ENCODE measurements at places on chromosomes 4 and X.
A peak's percentile ranks its signal among the peaks of the same experiment; 100 is the strongest.

- DNase-seq = no peak
Observed at GRCh38 chrX:57674861-57675260, 5.2 kb downstream of the NLRP2B start.

DNA sequence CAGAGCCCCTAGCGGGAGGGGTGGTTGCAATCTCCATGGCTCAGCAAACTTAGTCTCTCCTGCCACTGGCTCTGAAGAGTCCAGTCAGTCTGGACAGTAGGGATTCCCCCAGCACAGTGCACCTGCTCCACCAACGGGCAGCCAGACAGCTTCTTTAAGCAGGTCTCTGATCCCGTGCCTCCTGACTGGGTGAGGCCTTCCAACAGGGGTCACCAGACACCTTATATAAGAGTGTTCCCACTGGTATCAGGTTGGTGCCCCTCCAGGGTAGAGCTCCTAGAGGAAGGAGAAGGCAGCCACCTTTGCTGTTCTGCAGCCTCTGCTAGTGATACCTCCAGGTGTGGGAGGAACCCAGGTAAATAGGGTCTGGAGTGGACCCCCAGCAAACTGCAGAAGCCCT is 1393.4 kb downstream of the STIM2 start:
- no peak for DNase-seq

DNA sequence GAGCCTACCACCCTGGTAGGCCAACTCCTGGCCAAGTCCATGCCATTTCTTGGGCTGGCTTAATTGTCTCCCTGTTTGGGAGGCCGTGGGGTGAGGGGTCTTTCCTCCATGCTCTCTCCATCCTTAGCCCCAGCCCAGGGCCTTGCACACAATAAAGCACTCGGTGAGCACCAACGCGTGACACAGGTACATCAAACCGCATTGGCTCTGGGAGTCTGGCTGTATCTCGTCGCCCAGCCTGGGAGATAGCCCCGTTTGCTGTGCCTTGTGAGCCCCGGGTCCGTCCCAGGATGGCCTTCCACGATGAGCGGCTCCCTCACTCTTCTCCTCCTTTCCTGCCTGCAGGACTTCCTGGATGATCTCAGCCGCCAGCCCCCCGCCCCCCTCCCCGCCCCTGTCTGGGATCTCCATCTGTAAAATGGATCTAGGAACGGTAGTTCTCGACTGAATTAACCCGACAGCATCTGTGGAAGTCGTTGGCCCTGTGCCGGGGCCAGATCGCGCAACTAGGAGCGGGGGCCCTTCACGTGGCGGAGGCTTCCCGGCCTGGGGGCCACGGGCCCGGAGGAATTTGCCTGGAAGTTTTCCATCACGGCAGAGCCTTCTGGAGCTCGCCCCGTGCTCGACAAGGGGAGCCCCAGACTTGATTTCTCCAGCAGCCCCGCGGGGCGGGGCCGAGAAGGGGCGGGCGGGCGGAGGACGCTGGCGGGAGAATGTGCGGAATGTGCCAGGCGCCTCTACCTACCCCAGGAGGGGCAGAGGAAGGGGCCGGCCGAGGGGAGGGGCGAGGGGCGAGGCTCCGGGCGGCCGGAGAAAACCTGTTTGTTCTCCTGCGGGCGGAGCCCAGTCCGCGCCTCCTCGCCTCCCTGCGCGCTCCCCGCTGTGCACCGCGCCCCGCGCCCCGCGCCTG is at the start of gene ZNF185:
TSS of gene ZNF185 (plus strand) at position 846 of the 910 bp plus-strand sequence. CDS start 16,423 bp downstream, outside the sequence.
- DNase-seq = no peak

DNA sequence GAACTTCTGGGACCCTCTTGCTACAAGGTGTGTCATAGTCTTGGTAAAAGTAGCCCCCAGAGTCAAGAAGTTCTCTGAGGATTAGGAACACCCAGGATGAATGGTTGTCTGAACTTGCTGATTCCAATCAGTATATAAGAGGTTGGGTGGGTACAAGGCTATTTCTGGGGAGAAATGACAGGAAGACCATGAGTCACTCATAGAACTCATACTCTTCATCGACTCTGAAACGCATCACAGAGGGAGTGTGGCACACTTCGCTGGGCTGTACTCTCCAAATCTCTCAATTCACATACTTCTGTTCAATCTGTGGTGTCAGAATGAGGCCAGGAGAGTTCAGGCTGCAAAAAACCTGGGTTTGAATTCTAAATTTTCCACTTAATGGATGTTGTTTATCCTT is 193.2 kb upstream of the LEF1 start:
- no peak for DNase-seq

- no peak for DNase-seq
Observed at GRCh38 chr4:168766604-168767316, 243.3 kb downstream of the CBR4 start.

GRCh38 chr4:23956601-23957364 is 66.9 kb upstream of the PPARGC1A start:
- no peak for DNase-seq

DNA sequence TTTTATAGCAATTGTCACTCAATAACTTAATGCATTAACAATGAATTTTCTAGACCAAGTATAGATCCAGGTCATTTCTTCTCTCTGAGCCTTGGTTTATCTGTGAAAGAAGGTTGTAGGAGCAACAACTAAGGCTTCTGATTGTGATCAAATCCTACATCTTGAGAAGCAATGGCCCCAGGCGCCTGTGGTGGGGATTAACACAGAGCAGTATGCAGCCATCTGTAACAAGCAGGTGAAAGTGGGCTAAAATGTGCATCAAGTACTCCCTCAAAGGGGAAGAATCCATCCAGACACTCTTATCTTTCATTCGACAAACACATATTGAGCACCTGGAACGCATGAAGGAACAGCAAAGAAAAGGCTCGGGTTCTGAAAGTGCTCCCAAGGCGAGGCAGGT is 19.1 kb upstream of the SETD7 start:
- no peak for DNase-seq

- DNase-seq = no peak
Observed at GRCh38 chr4:173169178-173169427, 492 bp downstream of the GALNT7 start.

- DNase-seq = peak; percentile 38
Observed at GRCh38 chr4:86816501-86817273, 32.5 kb downstream of the SLC10A6 start.

DNA sequence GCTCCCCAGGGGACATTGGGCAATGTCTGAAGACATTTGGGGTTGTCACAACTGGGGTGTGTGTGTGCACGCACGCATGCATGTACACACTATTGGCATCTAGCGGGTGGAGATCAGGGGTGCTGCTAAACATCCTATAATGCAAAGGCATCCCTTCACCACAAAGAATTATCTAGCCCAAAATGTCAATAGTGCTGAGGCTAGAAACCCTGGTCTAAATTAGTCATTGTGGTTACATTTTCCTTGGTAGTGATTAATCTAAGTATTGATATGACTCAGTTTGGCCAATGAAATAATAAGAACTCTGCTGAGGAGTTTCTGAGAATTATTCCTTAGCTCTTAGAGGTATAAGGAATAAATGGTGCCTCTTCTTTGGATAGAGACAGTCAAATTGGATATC is 200.2 kb downstream of the CLCN4 start:
- no peak for DNase-seq

- DNase-seq = no peak
Observed at GRCh38 chr4:169723207-169723965, 34.4 kb downstream of the HPF1 start.

Data from heart left ventricle (tissue), 16 donors.